ENCODE measurements at places on chromosomes 4 and X.
A peak's percentile ranks its signal among the peaks of the same experiment; 100 is the strongest.

DNA sequence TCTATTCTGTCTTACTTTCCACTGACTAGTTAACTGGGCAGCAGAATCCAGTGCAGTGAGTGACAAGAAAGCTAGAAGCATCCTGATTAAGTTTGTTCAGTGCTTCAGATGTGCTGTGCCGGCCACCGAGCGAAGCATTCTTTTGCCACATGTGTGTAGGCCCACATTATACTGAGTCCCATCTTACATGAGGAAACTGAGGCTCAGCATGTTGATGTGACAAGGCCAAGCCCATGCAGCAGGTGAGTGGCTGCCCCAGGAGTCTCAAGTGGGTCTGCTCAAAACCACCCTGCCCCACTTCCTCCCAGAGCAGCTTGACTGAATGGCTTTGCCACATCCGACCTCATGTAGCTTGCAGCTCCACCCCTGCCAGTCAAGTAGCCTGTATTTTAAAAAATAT is 50.5 kb downstream of the RHOH start:
- peak; percentile 30 for DNase-seq

DNA sequence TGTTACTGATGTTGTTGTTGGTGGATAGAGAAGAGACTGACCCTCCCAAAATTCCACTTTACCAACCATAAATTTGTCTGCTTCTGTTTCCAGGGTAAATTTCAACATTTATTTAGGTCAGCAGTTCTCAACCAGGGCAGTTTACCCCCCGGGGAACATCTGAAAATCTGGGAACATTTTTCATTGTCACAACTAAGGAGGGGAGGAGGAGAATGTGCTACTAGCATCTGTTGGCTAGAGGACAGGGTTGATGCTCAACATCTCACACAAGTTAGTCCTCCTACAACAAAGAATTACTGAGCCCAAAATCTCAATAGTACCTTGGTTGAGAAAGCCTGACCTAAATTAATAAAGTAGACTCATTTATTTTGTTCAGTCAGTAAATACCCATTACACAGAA is 25.7 kb downstream of the KCTD8 start:
- no peak for DNase-seq

GRCh38 chrX:37454537-37455285 is 105.5 kb downstream of the PRRG1 start:
- no peak for DNase-seq

- no peak for DNase-seq
These were observed 33.2 kb downstream of the WDR1 start for GRCh38 chr4:10083331-10083771.

- no peak for DNase-seq
These were observed 2.4 kb upstream of the RAB40AL start for GRCh38 chrX:102934624-102935023.

DNA sequence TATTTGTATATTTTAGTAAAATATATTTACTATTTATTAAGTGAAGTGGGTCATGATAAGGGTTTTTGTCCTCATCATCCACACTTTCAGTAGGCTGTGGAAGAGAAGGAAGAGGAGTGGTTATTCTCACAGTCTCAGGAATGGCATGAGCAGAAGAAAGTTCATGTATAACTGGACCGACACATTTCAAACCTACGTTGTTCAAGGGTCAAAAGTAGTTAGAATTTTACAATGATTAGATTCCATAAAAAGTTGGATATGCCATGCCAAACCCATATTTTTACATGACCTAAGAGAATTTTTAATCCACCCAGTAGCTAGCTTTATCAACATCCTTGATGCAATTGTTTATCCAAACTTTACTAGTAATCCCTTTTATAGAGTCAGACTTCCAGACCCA is 15.6 kb upstream of the MAGEA8 start:
- no peak for DNase-seq

GRCh38 chr4:164177153-164177552 is 576.8 kb upstream of the SMIM31 start:
- DNase-seq, result no peak

GRCh38 chr4:31674313-31674947 is 954.3 kb downstream of the PCDH7 start:
- DNase-seq, result no peak

GRCh38 chr4:168573870-168574269 is 77.0 kb downstream of the PALLD start:
- DNase-seq, result no peak

All from activated CD8-positive, alpha-beta memory T cell treated with anti-CD3 and anti-CD28 coated beads for 4 hours (primary cell).